Stimulated activated CD8-positive, alpha-beta memory T cell treated with anti-CD3 and anti-CD28 coated beads, Interleukin-7, amount 100 ng/mL, for 1 hour (primary cell): ENCODE measurements at places on chromosomes 3 and 15.

- DNase-seq: no peak
These were observed 198.6 kb upstream of the NR2E3 start for GRCh38 chr15:71611553-71612396.

GRCh38 chr3:138507524-138507923 is 73.1 kb downstream of the ESYT3 start:
- no peak for DNase-seq

- DNase-seq: no peak
These were observed 152.3 kb downstream of the SMAD6 start for GRCh38 chr15:66854012-66854965.

GRCh38 chr3:29514912-29515311 is 234.0 kb downstream of the RBMS3 start:
- DNase-seq: no peak

DNA sequence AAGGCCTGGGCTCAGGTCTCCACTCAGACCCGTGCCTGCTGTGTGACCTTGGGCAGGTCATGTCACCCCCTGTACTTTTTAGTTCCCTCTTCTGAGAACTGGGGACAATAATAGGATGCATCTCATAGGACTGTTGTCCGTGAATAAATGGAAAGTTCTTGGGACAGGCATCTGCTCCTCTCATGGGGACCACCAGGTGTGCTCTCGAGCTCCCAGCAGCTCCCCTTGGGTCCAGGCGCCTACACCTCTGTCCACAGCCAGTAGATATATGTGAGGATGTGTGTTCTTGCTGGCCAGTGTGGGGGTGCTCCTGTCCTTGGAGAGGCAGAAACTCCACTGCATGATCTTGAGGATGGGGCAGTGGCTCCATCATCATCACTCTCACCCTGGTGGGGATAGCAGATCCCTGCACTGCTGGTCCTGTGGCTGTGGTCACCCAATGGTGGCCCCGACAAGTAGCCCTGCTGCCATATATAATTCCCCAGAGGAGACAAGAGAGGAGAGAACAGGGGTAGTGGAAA is 257.6 kb upstream of the TLE3 start:
- DNase-seq: no peak

- no peak for DNase-seq
These were observed 1.9 kb downstream of the NFKBIZ start for GRCh38 chr3:101851072-101851770.
